ENCODE measurements at places on chromosomes 1 and 21.

DNA sequence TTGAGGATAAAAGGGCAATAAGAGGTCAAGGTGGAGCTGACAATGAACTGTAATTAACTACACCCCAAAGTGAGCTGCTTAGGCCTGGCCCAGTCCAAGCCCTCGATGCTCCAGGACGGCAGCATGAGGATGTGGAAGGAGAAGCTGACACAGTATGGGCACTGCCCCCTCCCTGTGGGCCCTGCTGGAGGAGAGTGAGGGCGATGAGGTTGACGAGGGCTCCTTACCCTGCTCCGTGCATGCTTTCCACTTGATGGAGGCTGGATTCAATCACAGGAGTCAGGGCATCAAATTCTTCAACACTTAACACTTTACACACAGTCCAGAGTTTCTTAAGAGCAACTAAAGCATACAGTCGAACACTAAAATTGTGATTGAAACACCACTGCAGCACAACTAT is 32.4 kb downstream of the COA6 start:
- no peak for DNase-seq

DNA sequence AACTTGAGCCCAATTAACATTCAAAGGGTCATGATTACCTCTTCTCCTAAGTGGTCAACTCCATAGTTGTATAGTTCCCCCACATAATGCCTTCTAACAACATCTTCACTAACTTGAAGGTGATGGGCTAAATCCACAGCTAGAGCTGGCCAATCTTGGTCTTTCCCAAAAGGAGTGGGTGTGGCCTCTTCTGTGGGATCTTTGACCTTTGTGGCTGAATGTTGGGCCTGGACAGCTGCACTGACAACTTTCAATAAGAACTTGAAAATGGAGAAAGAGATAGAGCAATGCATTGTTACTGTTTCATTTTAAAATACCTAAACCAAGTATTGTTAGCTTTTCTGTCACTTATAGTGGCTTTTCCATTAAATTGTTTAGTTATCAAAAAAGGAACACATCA is 59.2 kb downstream of the IARS2 start:
- no peak for DNase-seq

DNA sequence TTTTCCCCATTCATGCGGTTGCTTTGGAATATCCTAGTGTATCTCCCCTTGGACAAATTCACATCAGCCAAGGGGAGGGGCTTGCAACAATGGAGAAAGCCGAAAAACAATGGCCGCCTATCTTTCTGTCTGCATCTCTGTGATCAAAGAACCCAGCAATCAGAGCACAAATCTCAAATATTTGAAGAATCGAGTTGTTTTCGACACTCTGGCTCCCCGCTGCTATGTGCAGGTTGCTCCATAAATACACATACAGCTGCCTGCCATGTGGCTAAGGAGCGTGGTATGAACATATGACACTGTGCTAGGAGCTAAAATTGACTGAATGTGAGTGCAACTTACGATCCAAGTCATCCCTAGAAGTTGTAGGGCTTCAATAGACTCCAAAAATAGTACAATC is 8.5 kb downstream of the CFHR4 start:
- no peak for DNase-seq

DNA sequence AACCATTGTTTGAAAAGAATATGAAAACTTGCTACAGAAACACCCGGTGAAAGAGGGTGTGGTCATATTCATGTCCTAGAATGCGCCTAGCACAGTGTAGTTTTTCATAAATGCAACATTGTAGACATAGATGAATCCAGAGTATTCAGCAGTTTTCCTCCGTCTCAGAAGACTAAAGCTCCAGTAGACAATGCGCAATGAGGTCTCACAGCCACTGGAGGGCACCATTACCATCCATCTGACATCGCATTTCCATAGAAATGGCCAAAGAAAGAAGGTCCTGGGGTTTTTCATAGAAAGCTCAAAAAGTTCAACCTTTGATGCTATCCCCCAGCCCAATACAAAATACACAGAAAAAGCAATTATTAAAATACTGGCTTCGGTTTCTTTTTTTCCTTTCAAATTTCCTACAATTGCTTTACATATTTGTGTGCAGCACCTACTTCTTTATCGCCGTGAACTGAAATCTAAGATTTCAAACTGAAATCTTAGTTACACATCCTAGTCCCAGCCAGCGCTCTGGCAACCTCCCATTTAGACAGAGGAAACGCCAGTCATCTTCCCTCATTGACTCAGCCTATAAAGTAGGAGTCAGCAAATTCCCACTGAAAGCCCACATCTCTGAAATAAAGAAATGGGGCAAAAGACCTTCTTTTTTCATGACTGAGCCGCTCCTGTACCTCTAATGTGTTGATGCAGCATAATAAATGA is 3.9 kb upstream of the CD58 start:
- no peak for DNase-seq

DNA sequence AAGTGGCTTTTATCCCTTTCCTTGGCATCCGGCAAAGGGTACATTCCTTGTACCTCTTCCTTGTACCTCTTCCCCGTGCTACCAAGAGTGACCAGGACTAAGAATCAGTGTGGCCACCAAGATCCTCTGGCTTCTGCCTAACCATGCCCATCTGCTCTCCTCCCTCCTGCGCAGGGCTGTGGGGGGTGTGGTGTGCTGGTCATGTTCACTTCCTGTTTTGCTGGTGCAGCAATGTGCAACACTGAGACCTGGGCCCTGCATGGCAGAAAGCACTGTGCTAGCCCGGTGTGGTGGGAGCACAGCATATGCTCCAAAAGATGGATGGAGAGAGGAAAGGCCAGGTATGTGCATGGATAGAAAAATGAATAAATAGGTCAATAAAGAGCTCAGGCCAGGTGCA is 33.3 kb upstream of the TENT5C start:
- DNase-seq: no peak

DNA sequence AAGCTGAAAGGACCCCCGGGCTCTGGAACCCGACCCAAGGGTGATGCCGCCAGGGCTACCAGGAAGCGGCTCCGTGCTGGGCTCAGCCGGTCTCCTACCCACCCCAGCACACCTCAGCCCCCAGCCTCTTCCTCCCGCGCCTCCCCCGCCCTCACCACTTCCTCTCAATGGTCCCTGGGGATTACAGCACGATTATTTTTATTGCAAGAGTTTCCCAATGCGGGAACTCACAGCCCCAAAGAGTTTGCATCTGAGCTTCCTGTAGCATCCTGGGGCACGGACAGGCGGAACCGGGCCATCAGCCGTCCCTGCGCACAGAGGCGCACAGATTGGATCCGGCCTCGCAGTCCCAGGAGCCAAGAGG is 8.7 kb upstream of the SLX9 start:
- DNase-seq: no peak

DNA sequence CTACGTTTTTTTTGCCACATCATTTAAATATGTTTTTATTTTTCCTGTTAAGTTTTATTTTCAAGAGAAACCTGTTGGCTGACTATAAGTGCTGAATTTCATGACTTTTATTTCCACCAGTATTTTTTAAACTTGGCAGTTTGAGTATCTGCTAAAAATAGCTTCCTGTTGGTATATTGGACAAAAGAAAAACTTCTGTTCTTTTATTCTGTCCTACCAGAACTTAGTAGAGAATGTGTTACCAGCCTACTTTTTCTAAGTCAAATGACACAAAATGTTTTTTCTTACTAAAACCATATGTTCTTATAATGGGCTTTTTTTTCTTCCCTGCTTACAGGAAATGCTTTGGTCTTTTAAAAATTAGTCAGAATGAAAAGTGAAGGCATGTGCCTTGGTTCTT is 7.6 kb downstream of the DR1 start:
- DNase-seq: no peak

DNA sequence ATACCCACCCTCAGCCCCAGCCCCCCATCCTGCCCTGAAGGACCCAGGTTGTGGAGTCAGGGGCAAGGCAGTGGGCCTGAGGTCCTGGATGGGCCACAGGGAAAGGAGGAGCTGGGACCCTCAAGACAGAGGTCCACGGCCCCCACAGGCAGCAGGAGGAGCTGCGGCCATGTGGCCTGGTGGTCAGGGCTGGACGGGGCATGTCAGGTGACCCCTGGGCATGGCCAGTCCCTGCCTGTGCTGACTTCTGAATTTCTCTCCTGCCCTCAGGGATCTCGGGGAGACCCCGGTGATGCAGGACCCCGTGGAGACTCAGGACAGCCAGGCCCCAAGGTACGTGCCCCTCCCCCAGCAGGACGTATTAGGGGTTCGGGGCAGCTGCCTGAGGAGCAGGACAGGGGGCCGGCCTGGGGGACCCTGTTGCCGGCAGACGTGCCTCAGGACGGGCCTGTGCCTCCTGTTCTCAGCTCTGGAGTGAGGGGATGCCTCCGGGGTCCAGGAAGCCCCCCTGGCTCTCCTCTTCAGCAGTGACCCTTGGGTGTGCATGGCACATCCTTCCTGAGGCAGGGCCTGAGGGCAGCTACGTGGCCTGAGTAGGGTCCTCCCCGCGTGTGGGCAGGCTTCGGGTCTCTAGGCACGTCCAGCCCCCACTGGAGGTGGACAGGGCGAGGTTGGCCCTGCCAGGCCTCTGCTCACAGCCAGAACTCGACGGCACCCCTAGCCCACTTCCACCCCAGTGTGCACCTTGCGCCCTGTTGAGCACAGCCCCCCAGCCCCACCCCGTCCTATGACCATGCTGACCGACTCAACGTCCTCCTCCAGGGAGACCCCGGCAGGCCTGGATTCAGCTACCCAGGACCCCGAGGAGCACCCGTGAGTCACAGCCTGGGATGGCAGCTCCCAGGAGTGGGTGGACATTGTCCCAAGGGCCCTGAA is 23.6 kb downstream of the COL6A2 start:
- DNase-seq: no peak

DNA sequence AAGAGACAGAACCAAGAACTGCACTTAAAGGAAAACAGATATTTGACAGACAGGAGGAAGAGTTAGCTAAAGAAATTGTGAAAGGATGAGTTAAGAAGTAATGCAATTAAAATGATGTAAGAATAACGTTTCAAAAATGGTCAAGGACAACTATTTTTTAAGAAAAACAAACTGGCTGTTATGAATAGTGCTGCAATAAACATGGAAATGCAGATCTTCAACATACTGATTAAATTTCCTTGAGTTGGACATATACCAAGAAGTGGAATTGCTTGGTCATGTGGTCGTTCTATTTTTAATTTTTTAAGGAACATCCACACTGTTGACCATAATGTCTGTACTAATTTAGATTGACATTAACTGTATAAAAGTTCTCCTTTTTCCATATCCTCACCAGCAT is 23.1 kb upstream of the PHTF1 start:
- DNase-seq: no peak

DNA sequence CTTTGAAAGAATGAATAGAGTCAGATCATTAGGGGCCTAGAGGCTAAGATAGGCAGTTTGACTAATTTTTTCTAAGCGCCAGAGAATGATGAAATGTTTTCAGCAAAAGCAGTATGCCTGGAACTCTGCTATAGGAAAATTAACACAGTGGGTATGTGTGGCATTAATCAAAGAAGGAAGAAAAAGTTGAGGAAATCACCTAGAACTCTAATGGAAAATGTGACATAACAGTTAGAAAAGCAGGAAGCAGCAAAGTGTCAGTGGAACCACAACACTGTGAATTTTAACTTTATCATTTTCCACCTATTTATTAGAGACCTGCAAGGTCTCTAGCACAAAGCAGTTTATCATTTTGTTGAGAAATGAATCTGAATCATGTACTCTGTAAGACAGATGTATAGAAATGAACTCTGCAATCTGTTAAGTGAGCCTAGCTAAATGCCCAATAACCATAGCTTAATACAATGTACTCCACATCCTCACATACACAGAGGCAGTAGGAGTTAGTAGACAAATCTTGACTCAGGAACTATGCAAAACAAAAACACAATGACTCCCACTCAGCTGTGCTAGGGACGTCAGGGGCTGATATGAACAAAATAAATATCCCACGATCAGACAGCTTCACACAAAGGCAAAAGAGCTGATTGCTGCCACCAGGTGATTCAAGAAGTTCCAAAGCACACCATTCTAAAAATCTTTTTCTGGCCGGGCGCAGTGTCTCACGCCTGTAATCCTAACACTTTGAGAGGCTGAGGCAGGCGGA is 500.7 kb upstream of the NFIA start:
- no peak for DNase-seq

DNA sequence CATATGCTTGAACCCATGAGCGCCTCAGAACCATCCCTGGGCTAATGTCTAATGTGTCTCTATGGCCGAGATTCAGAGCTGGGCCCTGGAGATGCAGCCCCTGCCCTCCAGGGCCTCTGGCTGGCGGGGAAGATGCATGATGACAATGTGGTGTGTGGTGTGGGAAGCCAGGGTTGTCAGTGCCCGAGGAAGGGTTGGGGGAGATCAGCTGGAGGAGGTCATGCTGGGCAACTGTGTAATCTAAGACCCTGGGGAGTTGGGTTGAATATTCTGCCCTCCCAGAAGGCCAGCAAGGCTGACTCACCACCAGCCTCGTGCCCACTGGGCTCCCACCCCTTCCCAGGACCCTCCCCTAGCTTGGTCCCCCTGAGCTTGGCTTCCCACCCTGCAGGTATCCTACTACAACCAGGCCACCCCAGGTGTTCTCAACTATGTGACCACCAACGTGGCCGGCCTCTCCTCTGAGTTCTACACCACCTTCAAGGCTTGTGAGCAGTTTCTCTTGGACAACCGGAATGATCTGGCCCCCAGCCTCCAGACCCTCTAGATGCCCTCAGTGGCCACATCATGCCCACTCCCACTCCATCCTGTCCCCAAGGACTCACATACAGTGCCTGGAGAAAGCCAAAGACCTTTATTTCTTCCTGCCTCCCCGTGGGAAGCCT is 14.6 kb downstream of the FAM151A start:
- no peak for DNase-seq

DNA sequence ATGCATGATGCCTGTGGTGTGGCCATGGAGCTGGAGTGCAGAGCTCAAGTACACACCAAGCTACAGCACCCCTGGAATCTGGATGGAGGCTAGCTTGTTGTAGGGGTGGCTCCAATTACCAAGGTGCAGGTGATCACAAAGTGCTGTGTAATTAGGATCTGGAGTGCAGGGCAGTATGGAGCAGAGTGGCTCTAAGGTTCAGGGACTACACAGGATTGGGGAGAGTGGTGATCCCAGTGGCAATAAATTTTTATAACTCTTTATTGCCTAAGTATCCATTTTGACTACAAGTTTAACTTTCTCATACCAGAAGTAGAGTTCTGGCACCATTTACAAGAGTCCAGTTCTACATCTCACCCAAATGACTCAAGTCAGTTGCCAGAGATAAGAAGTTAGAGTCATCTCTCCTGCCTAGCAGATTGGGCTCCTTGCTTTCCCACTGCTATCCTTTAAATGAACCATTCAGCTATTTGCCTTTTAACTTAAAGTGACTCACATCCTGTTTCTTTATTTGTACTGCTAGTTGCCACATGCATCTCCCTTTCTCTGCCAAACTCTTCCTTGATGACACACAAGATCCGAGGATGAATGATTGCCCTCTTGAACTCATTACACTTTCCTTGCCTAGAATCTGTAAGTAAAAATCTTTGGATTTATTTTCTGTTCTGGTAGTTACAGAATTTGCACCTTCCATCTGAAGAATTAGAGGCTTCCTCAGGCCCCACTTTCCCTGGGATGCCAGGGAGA is 427.2 kb downstream of the KCNT2 start:
- no peak for DNase-seq

GRCh38 chr1:38097284-38097898 is 50.8 kb upstream of the POU3F1 start:
- DNase-seq: no peak

- DNase-seq: no peak
Observed at GRCh38 chr1:8063298-8064036, 37.4 kb upstream of the ERRFI1 start.

Measured in activated T-helper 1 cell treated with anti-CD3 and anti-CD28 coated beads, Interleukin-2, amount 50 U/mL, for 16 hours (primary cell).